ENCODE measurements at places on chromosomes 5 and 9.

DNA sequence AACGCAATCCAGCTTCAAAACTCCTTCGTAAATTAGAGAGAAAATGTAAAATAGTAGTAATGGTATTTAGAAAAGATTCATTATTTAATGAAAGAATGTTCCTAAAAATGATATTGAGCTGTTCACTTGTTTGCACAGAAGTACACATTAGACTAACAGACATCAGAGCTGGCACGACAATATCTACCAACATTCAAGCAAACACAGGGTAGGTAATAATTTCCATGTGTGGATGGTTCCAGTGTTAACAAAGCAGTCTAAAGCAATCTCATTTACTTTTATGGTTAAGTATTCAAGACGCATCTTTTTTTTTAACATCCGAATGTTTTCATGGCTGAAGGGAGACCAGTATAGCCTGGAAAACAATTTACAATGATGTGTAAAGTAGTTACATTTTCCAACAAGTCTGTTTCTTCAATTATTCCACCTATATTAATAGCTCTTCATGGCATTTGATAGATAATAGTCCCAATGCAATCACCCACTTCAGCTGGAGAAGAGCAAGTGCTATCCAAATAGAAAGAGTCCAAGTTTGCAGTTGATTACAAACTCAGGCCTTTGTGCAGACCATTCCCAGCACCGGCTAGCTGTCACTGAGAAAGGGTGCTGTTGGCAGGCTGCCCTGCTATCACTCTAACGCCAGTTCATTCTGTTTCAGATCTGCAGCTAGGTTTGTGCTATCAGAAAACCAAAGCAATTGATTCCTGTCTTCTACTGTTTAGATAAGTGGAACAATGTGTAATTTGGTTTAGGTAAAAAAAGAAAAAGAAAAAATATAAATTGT lies 458.8 kb downstream of the DTWD2 start:
- no peak for DNase-seq

DNA sequence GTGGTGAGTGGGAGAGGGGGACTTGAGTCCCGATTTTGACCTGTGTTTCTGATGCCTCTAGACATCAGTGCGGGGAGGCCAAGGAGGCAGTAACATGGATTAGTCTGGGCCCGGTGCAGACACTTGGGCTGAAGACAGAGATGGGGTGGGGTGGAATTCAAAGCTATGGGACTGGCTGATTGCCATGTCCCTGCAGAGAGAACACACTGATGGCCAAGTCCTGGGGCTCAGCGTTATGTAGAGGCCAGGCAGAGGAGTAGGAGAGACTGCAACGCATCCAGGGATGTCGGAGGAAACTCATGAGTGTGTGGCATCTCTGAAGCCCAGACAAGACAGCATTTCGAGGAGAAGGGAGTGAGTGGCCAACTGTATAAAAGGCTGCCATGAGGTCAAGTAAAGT lies 30.1 kb downstream of the PSD2 start:
- no peak for DNase-seq

GRCh38 chr5:174307031-174307408 lies 261.5 kb downstream of the NSG2 start:
- no peak for DNase-seq

GRCh38 chr5:9374025-9374424 lies 171.8 kb downstream of the SEMA5A start:
- no peak for DNase-seq

DNA sequence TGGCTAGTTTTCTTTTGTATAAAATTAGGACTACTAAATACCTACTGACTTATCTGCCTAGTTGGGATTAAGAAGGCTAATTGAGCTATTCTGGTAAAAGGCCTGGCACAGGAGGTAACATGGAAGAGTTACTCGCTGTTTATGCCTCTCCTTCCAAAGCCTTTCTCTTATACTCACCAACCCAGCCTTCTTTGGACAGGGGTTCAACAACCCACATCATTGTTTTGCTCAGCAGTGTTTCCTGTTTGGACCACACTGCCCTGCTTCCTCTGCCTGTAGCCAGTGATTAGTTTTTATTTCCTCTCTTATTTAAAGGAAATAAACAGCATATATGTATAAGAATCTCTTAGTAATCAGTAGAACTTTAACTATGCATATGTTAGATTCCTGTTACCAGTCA lies 85.1 kb upstream of the TLX3 start:
- no peak for DNase-seq

DNA sequence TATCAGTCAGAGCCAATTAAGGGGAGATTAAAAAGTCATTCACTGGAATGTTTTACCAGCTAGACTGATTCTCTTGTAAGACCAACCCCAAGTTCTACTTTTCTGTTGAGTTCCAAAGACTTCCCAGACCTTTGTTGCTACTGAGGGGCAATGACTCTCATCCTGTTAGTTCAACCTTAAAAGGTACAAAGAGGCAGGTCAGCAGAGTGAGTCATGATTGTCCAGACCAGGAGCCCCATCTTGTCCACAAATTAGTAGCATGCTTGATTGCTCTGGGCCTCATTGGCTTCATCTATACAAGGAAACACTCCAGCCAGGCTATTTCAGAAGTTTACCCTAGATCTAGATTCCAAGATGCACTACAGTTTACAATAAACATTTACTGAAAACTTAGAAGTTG lies 79.9 kb upstream of the IL7R start:
- DNase-seq: no peak

GRCh38 chr5:103505581-103506305 lies 56.8 kb downstream of the NUDT12 start:
- no peak for DNase-seq
